ENCODE measurements at places on chromosomes 11 and 22. TPM values are rescaled to one million over a fixed set of nuclear protein-coding genes. Genes with fewer than 3 reads are reported as not detected.

B3GAT1 gene
- not detected for total RNA-seq

FAT3 gene
- total RNA-seq, result 0.02 TPM

DEUP1 gene
- not detected for total RNA-seq

APOL5 gene
- not detected for total RNA-seq

SCN3B gene
- total RNA-seq, result 3.3 TPM

KRTAP5-7 gene
- not detected for total RNA-seq

LRRC56 gene
- 0.75 TPM for total RNA-seq

MUC15 gene
- not detected for total RNA-seq

C11orf86 gene
- not detected for total RNA-seq

KDM4D gene
- total RNA-seq, result 1.1 TPM

MRGPRX3 gene
- 0.34 TPM for total RNA-seq

KRTAP5-8 gene
- not detected for total RNA-seq

BTG4 gene
- total RNA-seq, result not detected

MUC2 gene
- 0.02 TPM for total RNA-seq

CPT1A gene
- total RNA-seq, result 31.8 TPM

PRR33 gene
- total RNA-seq, result not detected

KMT5B gene
- total RNA-seq, result 46.4 TPM

OR8I2 gene
- total RNA-seq, result not detected

OR6T1 gene
- total RNA-seq, result not detected

DCHS1 gene
- total RNA-seq, result 0.19 TPM

NCR3LG1 gene
- total RNA-seq, result 13.6 TPM

CABP7 gene
- not detected for total RNA-seq

OR52H1 gene
- not detected for total RNA-seq

Measured in MCF 10A (cell line).